BJ (cell line): ENCODE measurements at places on chromosomes 4 and X. TPM values are rescaled to one million over a fixed set of nuclear protein-coding genes. Genes with fewer than 3 reads are reported as not detected.

DNA sequence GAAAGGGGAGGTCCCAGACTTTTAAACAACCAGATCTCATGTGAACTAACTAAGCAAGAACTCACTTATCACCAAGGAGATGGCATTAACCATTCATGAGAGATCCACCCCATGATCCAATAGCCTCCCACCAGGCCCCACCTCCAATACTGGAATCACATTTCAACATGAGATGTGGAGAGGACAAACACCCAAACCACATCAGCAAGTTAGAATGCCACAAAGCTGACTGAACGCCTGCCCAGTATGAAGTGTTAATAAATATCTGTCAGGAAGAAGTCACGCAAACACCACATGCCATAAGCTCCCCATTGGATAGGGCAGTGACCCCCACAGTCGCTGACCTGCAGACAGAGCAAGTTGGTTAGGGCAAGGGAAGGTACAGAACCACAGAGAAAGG lies 14.3 kb downstream of the SLC10A6 start:
- DNase-seq, result peak; percentile 81

GRCh38 chr4:164021947-164022346 lies 527.5 kb downstream of the TMA16 start:
- DNase-seq, result no peak

GRCh38 chr4:126405369-126405982 lies 1090.7 kb downstream of the FAT4 start:
- DNase-seq, result no peak

DNA sequence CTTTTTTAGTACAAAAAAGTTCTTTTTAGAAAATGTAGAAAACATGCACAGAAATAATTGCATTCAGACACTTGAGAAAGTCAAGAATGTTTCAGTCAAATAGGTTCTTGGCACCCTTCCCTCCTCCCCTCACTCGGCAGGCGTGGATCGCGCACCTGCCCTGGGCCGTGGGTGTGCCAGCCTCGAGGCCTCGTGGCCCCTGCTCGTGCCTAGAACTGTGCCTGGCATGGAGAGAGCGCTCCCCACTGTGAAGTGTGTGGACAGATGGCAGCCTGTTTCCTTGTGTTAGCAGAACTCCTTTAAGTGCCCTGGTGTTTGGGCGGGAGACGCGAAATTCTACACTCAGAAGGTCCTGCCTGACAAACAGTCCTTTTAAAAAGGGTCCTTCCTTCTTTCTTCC lies 14.7 kb downstream of the RGS12 start:
- DNase-seq, result no peak

GRCh38 chr4:149870008-149870407 lies 54.4 kb upstream of the IQCM start:
- DNase-seq, result no peak

DNA sequence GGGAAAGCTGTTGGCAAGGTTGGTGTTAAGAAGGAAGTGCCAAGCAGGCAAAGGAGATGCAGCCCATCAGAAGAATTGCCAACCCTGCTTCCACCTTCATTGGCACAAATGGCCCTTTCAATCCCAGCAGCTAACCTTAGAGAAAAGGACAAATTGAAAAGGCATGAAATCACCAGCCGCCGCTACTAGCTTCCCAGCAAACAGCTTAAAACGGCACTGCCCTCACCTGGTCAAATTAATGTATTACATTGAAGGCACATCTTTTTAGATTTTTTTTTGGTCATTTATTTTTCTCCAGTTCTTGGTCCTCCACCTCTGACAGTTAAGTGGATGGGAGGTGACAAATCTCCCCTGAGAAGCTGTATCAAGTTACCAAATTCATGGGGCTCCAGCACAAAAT lies 51.0 kb upstream of the NHSL2 start:
- no peak for DNase-seq

The PAGE4 gene
- polyA plus RNA-seq, result not detected in 2 replicates

The EVC gene
- polyA plus RNA-seq, result 10.0 and 12.8 TPM in 2 replicates

The TCEAL9 gene
- polyA plus RNA-seq, result 15.7 and 53.5 TPM in 2 replicates

GRCh38 chrX:72097098-72097497 lies 34.6 kb downstream of the RTL5 start:
- DNase-seq, result no peak

The SOWAHD gene
- polyA plus RNA-seq, result 0.39 and 0.60 TPM in 2 replicates

The MAGEA2B gene
- polyA plus RNA-seq, result not detected in 2 replicates

DNA sequence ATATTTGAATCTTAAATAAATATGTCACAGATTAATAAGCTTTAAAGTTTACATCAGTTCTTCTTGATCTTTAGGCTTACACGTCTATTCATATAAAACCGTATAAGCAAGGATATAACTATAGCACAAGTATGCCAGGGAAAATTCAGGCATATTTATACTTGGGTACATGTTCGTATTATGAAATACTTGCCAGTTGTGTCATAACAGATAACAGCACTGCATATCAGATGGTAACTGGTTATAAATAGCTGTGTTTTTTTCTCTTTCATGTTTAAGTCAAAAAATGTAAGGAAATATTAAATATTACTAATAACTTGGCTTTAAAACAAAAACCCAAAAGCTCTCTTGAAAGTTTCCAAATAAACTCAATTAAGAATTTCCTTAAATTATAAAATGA lies 17.5 kb downstream of the BRWD3 start:
- DNase-seq, result no peak

- no peak for DNase-seq
Measured at GRCh38 chr4:143424276-143424675, 87.6 kb downstream of the GAB1 start.

DNA sequence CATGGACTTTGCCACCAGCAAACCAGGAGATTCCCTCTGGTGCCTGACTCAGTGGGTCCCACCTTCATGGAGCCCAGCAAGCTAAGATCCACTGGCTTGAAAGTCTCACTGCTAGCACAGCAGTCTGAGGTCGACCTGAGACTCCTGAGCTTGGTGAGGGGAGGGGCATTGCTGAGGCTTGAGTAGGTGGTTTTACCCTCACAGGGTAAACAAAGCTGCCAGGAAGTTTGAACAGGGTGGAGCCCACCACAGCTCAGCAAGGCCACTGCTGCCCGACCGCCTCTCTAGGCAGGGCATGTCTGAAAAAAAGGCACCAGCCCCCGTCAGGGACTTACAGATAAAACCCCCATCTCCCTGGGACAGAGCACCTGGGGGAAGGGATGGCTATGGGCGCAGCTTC lies 28.1 kb downstream of the FAM9A start:
- no peak for DNase-seq

GRCh38 chr4:152605641-152606335 lies 69.9 kb upstream of the FBXW7 start:
- DNase-seq, result peak; percentile 53

The TBCK gene
- 36.3 and 52.3 TPM in 2 replicates for polyA plus RNA-seq

DNA sequence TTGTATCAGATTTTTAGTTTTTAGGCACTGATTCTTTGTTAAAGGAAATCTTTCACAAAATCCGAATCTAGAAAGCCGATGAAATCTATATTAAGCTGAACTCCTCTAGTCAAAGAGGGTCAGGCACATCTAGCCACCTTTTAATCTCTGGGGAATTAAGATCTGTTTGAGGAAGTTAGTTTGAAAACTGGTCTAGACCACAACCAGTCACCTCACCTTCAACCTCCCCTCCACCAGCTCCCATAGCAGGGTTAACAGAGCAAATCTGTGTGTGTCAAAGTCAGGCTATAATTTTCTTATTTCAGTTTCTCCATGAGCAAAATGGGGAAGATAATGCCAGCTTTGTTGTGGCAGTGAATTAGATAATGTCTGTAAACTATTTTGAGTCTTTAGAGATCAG lies 110.0 kb upstream of the IGFBP7 start:
- no peak for DNase-seq

GRCh38 chrX:9671998-9672397 lies 93.6 kb downstream of the GPR143 start:
- DNase-seq, result no peak

DNA sequence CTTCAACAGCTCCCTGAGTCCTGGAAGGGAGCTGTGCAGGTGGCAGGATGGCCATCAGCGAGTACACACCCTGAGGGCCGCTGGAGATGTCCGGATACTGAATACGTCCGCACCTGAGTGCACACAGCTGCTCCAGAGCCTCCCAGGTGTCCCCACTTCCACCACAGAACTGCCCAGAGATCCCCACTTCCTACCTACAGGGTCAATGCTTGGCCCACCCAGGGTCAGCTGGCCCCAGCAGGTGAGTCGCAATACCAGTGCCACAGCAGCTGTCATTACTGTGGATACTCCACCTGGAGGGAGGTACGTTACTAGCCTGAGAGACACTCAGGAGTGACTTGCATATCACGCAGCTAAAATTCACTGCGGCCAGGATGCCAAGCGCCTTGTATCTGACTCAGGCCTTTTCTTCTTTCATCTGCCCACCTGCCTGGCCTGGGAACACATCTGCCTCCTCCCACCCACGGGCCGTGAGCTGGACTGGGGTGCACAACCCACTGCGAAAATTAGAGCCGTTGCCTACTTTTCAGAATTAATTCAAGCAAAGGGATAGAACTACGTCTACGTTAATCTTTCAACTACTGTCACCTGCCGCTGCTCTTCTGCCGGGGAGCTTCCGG lies 9.4 kb downstream of the C4orf50 start:
- DNase-seq, result no peak

DNA sequence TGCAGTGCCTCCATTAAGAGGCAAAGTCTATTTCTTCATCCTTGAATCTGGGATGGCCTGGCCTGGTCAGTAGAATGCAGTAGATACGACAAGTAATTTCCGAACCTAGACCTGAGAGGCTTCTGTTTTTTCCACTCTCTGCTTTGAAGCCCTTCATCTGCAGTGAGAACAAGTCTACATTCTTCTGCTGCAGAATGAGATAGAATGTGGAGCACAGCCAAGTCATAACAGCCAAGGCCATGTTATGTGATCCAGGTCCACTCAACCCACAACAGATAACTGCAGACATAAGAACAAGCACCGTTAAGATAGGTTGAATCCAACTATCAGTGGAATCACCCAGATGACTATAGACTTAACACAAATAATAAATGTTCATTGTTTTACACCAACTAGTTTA lies 1297.7 kb downstream of the C4orf33 start:
- DNase-seq, result no peak

DNA sequence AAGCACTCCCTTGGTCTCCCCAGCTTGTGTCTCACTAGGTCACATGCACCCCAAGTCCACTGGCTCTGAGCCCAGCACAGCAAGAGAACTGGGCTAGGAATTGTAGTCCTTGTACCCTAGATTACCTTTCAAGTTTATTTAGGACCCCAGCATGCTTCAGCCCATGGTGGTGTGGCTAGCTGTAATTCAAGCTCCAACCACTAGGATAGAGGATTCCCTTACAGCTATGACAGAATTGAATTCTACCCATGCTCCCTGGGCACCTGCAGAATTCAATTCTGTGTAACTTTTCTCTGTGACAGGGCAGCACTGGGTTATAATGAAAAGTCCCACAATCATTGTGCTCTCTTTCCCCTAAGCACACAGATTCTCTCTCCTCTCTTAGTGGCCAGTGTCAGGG lies 253.8 kb upstream of the DMD start:
- no peak for DNase-seq

GRCh38 chr4:184251670-184251980 lies 34.0 kb upstream of the ENPP6 start:
- no peak for DNase-seq

GRCh38 chr4:88799900-88800299 lies 102.3 kb upstream of the NAP1L5 start:
- DNase-seq, result no peak

- DNase-seq, result peak; percentile 47
Measured at GRCh38 chr4:102620697-102621497, 119.7 kb downstream of the NFKB1 start.

- no peak for DNase-seq
Measured at GRCh38 chrX:24479924-24480323, 14.8 kb downstream of the PDK3 start.

DNA sequence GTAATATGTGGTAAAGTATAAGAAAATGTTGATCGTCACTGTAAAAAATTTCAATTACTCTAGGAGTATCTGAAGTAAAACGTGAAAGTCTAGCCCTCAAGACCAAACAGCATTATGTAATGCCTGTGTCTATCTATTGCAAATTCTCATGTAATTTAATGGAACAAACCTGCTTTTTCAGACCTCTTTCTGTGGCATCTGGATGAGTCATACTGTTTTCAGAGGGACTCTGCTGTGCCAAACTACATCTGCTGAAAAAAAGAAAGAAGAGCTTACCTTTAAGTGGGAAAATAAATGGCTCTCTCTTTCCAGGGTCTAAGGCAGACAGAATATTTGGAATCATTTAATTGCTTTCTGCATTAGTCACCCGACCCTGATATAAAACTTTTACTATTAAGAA lies 89.8 kb upstream of the ARMCX2 start:
- DNase-seq, result no peak

GRCh38 chr4:8537041-8537461 lies 43.1 kb upstream of the GPR78 start:
- DNase-seq, result no peak

DNA sequence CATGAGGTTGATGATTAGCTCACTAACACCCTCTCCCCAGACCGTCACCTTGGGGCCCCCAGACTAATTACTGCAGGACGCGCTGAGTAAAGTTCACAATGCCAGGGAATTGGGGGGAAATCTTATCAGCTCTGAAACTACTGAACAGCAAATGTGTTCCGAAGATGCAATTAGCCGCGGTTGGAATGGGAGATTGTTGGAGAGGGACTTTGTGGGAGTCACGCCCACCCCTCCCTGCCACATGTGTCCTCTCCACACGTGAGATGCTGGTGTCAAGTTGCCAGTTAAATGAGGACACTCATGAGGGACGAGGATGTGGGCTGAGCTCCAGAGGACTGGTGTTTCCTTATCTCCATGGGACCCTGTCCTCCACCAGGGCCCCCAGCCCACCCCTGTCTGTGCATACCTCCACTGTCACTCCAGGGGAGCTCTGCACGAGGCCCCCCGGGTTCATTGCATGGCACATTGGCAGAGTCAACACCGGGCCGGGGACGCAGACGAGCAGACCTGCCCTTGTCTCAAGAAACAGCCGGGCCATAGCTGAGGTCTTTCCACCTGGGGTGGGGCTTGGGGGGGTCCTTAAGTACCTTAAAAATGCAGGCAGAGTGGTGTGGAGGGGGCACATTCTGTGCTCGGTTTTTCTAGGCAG lies 175.4 kb upstream of the PSAPL1 start:
- DNase-seq, result no peak

DNA sequence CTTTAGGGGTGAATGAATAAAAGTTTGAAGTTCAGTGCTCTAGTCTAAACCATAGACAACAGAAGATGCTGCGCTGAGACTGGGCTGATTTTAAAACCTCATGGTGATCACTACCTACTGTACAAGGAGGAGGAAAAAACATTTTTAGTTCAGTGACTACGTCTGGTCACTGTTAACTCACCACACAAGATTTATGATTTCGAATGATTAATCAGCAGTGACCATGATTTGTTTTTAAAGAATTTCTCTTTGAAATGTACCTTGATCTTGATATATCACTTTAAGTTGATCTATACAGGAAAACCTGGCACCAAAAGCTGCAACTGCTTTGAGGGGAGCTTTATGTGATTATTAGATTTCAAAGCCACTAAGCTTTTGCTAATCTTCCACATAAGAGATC lies 286.3 kb downstream of the PDGFC start:
- no peak for DNase-seq

The FABP2 gene
- not detected in 2 replicates for polyA plus RNA-seq

DNA sequence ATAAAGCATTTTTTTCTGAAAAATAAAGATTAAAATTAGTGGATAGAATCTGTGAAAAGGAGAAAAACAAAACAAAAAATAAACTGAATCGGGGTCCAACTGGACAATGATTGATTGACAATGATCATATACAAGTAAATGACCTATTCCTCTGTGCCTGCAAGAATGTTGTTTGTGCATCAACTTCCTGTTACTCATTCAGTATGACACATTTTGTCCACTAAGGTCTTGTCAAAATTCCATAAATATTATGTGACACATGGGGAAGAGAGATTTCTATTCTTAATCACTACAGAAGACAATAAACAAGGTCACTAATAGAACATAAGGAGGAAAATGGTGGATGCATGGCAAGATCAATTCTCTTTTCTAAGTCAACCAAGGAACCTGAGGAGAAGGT lies 54.9 kb downstream of the F8 start:
- DNase-seq, result no peak
